ENCODE measurements at places on chromosomes 16 and 17.

DNA sequence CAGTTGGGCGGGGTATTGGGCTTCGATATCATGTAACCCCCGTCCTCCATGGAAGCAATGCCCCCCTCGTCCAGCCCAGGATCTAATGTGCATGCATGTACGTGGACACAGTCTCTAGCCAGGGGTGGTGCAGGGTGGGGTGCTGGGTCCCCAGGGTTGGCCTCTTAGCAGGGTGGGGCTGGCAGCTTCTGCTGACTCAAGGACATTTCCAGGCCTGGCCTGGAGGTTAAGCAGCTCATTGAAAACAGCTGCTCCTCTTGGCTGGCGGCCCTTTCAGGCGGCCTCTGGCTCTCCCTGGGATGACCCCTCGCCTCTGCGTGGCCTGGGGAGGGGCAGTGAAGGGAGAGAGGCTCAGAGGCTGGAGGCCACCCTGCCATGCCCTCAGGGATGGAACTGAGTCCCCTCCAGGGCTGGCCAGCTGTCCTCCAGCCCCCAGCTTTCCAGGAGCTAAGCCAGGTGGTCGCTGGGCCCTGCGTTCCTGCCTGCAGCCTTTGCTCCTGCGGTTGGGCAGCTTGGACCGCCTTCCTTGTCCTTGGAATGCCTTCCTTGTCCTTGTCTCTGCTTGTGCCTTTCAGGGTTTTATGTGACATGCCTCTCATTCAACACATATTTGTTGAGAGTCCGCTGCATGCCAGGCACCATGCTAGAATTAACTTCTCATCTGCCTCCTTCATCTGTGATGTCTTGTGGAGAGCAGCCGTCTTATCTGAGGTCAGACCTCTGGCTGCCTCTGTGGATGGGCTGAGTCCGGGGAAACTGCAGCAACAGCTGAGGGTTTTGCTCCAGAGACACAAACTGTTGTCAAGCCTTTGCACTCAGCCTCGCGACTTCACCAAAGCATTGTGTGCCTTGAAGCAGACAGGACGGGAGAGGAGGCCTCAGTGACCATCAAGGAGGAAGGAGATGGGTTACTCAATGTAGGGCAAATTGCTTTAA is 26.6 kb downstream of the MRC2 start:
- DNase-seq: no peak

DNA sequence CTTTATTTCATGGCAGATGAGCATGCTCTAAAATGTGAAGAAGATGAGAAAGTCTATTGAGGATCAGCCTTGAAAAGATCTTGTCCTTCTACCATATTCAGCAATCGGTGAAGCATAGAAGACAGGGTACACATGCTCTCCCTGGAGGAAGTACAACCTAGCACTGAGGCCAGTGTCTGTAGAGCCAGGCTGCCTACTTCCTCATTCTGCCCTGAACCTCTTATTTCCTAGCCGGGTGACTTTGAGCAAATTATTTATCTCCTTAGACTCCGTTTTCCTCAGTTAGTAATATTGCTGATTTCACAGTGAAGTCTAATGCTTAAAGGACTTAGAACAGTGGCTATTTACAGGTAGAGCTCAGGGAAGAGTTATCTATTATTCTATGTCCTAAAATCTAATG is 58.4 kb downstream of the TMEM100 start:
- no peak for DNase-seq

- peak; percentile 80 for DNase-seq
Observed at GRCh38 chr17:64263000-64263766, at the start of gene TEX2. TSS of gene TEX2 (minus strand) at chr17:64263260. CDS start at chr17:64214217, 49,043 bp downstream.

DNA sequence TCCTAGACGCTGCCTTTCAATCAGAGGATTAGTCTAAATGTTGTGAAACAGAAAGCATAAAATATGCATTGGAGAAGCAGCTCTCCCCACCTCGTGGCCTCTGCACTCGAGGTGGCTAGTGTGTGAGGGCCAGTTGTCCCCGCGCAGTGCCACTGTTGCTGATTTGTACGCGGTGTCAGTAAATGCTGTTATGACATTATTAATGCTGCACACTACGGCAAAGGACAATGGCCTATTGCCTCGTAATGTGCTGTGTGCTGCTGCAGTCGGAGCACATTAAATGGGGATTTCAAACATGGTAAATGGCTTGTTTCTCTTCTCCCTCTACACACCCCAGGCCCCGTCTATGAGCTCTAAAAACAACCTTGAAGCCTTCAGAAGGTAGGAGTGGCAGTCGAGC is 5.7 kb upstream of the MGAT5B start:
- no peak for DNase-seq

DNA sequence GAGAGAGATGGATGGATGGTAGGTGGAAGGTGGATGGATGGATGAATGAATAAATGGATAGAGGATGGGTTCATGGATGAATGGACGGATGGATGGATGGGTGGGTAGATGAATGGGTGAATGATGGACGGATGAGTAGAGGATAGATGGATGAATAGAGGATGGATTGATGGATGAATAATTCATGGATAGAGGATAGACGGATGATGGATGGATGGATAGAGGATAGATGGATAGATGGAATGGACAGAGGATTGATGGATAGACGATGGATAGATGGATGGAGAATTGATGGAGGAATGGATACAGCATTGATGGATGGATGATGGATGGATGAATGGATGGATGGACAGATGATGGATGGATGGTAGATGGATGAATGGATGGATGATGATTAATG is 91.7 kb downstream of the MYH11 start:
- no peak for DNase-seq

Measured in stimulated activated CD8-positive, alpha-beta memory T cell treated with anti-CD3 and anti-CD28 coated beads, Interleukin-2, amount 100 ng/mL, for 1 hour (primary cell).